ENCODE measurements at places on chromosomes 1 and 21. TPM values are rescaled to one million over a fixed set of nuclear protein-coding genes. Genes with fewer than 3 reads are reported as not detected.

DNA sequence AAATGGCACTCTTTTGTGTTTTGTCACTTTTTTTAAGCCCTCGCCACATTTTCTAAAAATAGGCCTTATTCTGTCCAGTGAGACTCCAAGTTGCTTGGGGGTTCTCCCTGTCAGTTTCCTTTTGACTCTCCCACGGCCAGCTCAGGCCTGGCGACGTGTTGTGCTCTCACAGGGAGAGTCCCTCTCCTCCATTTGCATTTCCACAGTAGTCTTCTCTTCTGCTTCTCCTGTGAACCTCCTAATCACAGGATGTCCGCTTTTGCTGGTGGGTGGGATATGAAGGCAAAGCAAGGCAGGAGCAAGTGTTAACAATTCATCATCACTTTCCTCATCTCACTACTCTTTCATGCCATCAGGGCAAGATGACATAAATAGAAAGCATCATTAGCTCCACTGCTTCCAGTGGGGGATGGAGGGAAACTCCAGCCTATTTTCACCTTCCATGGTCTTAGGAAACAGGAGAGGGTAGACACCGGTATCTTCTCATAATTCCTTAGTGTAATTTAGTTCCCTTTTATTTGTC lies 99.8 kb downstream of the INTS7 start:
- H3K27ac ChIP-seq, result no peak overlapping the region
- H3K4me1 ChIP-seq, result peaks cover 50% of the 10 kb centered on the region
- peaks cover 3% of the 10 kb centered on the region for H3K27me3 ChIP-seq

- no peaks in the 10 kb centered on the region for H3K36me3 ChIP-seq
- no peak overlapping the region for H3K4me3 ChIP-seq
- no peak overlapping the region for H3K27ac ChIP-seq
- DNase-seq, result no peak
- H3K4me1 ChIP-seq, result no peaks in the 10 kb centered on the region
- no peaks in the 10 kb centered on the region for H3K27me3 ChIP-seq
Observed at GRCh38 chr1:210523830-210524229, 195.1 kb downstream of the HHAT start.

DNA sequence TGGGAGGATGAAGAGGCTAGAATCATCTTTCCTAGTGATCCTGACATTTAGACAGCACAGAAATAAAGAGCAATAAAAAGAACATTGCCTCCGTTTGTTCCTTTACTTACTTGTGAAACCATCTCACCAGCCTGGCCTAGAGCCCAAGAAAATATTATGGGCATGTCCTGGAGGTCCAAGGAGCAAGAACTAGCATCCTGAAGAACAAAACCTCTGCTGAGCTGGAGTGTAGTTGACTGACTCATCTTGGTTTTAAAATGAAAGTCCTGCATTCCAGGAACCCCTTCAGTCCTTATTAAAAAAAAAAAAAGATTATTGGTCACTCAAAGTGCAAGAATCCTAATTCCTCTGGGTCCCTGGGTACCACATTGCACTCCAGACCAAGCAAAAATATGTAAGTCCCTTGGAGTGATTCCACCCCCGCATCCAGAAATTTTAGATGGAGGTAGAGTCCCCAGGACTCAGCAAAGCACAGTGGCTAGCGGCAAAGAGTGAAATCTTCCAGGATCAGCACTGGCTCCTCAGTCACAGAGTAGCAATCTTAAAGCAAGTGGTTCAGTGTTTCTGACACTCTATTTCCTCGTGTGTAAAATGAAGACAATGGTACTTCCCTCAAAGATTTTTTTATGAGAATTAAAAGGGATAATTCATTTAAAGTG lies 7.0 kb downstream of the SMCP start:
- H3K27ac ChIP-seq, result no peak overlapping the region
- peaks cover 7% of the 10 kb centered on the region for H3K27me3 ChIP-seq
- peaks cover 6% of the 10 kb centered on the region for H3K4me1 ChIP-seq
- DNase-seq, result no peak
- H3K4me3 ChIP-seq, result no peak overlapping the region
- no peaks in the 10 kb centered on the region for H3K36me3 ChIP-seq

GRCh38 chr21:45997205-45997494 lies 15.6 kb downstream of the COL6A1 start:
- DNase-seq, result no peak
- H3K4me3 ChIP-seq, result no peak overlapping the region
- H3K4me1 ChIP-seq, result no peaks in the 10 kb centered on the region
- H3K27ac ChIP-seq, result no peak overlapping the region
- H3K27me3 ChIP-seq, result no peaks in the 10 kb centered on the region

The OR2M3 gene
- not detected for total RNA-seq
